ENCODE measurements at places on chromosomes 7 and 10. TPM values are rescaled to one million over a fixed set of nuclear protein-coding genes. Genes with fewer than 3 reads are reported as not detected.

Gene H2BK1
- not detected for total RNA-seq

Gene MKX
- total RNA-seq = 1.2 TPM

Gene FAM131B
- 24.0 TPM for total RNA-seq

Gene GPR158
- 0.44 TPM for total RNA-seq

Gene PPP1R17
- total RNA-seq = 2.6 TPM

GRCh38 chr7:17168416-17168815 lies 130.0 kb upstream of the AHR start:
- DNase-seq = no peak

- no peak for DNase-seq
Observed at GRCh38 chr7:19783541-19783940, 10.1 kb upstream of the TMEM196 start.

GRCh38 chr7:155141562-155141961 lies 71.4 kb downstream of the HTR5A start:
- no peak for DNase-seq

DNA sequence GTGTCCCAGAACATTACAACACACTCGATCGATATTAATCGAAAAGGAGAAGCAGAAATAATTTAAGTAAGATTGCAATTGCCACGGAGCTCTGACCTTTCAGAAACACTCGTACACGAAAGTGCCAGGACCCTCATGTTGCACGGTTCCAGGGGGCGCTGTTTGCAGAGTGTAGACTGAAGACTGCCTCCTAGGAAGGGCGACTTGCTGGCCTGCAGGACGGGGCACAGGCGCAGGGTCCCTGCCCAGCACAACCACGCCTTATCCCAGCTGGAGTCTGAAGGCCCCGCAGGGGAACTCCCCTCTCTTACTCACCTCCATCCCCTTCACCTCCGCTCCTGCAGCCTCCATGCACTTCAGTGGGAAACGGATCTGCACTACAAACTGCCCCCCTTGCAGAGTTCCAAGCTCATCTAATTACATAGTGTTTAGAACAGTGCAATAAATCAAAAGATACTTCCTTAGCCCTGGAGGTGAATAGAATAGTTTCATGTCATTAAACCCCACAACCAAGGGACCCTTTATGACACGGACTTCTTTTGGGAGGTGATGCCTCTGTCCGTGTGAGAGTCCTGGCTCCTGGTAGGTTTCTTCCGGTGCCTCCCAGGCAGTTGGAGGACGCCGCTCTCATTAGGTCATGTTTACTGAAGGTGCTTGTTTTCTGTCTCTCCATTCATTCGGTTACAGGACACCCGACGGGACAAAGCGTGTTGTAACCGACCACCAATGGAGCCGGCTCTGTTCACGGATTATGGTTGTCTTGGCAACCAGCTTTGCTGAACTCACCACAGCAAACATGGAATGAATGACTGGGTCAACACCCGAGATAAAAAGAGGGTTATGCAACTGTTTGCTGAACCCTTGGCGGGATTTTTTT lies 262.2 kb downstream of the BAMBI start:
- DNase-seq = peak; percentile 88

- DNase-seq = no peak
Observed at GRCh38 chr10:113322843-113323242, 230.0 kb upstream of the HABP2 start.

- DNase-seq = no peak
Observed at GRCh38 chr7:22429386-22429785, 70.6 kb downstream of the STEAP1B start.

DNA sequence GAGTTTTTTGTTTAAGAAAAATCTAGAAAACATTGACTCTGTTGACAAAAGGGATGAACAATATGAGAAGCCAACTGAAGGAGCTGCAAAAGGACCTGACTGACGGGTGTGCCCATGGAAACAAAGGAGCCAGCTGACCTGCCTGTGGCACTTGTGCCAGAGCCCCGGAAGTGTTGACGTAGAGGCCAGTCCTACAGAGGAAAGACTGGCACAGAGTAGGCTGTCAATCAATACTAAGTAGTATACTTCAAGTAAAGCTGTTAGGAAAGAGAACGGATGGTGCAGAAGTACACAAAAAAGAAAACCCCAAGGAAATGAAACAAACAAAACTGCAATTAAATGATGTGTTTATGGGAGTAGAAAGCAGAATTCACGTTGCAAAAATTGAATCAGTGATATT lies 19.0 kb upstream of the ABI1 start:
- DNase-seq = no peak

GRCh38 chr10:11532306-11532705 lies 79.1 kb downstream of the USP6NL start:
- no peak for DNase-seq

DNA sequence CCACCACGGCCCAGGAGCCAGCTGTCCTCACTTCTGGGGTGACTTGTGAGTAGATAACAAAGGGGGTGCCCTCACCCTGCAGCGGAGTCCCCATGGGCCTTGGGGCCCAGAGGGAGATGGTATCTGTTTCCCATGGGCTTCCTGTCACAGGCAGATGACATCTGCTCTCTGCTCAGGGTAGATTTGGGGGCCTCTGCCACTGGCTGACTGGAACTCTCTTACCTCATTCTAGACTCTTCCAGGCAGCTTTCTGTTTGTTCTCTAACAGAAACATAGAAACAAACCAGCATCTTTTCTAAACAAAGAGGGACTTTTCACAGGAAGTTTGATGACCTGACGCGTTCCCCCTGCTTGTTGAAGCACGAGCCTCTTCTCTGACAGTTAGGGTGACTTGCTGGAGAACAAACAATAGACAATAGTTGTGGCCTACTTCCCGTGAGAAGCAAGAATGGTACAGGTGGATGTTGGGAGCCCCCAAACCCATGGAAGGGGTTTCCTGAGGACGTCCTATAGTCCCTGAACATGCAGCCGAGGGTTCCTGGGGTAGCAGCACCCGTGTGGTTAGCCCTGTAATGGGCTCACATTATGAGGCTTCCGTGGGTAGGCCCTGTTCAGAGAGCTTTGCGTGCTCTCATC lies 61.6 kb downstream of the GRK5 start:
- no peak for DNase-seq

DNA sequence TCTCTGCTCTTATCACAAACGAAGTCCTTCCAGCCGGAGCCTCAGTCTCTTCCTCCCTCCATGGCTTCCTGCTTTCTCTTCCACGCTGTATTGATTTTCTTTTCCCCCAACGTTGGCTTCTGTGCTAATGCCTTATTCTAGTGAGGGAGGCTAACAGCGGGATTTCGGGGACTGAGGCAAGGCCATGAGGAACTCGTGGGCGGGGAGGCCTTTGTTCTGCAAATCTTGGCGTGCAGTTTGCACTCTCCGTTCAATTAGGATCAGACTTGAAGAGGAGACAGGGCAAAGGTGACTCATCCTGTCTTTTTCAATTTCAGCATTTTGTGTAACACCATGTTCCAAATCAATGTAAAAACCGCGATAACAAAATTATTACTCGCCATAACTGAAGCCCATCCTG lies 25.3 kb downstream of the EN2 start:
- no peak for DNase-seq

GRCh38 chr7:72435925-72436480 lies 23.9 kb upstream of the CALN1 start:
- no peak for DNase-seq

DNA sequence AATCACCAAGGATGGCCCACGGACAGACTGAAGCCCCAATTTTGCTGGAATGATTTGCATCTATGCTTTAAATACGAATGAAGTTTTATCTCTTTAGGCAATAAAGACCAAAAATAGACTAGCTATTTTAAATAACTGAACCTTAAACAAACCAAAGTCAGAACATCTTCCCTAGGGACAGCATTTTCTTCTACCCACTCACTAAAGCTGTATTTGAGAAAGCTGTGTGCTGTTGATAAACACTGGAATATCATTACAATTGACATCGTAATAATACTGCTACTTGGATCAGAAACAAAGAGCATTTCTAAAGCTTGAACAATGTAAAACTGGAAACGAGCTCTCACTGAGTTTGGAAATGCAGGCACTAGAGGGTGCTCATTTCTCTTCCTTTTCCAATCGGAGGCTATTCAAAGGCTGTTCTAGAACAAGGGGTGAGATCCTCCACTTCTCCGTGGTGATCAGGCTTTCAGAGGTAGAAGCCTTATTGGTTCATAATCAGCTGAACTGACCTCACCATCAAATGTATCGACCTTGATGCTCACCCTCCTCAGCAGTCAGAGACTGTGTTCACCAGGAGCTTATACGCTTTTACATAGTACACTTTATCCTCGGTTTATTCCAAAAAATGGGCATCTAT lies 225.3 kb upstream of the PRSS1 start:
- no peak for DNase-seq
